HEK293T (cell line): ENCODE measurements at places on chromosomes 6 and 20.

- DNase-seq: no peak
These were observed 649.8 kb upstream of the SLC35B3 start for GRCh38 chr6:9085054-9085708.

DNA sequence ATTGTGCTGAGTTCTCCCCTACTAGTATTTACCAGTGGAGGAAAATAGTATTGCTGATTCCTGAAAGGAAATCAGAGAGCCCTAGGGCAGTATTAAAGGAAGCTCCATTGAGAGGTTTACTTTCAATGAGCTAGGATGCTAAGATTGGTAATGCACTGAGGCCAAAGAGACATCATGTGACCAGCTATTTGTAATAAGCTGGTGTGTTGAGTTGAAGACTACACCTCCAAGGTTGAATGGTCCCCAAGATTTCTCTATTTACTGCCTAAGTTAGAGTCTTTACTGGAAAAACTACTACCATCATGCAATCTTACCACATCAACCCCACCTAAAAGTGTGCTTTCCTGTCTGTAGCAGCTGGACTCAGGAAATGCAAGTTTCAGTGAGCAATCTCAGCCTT, 151.5 kb upstream of the GJE1 start:
- DNase-seq: no peak

DNA sequence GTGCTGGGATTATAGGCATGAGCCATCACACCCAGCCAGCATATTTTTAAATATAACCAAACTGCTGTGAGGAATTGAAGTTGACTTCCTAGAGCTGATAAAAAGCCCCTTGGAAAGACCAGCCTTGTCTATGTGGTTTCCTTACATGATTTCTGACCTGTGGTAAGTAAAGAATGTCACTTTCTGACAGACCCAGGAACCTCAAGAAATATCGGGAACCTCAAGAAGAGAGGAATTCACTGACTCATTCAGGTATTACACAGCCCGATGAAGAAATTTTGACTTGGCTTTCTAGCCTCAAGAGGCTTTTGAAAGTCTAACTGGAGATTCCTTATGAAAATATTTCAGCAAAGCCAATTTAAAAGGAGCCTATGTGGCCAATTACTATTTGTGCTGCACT, 71.8 kb downstream of the FOXF2 start:
- DNase-seq: no peak

DNA sequence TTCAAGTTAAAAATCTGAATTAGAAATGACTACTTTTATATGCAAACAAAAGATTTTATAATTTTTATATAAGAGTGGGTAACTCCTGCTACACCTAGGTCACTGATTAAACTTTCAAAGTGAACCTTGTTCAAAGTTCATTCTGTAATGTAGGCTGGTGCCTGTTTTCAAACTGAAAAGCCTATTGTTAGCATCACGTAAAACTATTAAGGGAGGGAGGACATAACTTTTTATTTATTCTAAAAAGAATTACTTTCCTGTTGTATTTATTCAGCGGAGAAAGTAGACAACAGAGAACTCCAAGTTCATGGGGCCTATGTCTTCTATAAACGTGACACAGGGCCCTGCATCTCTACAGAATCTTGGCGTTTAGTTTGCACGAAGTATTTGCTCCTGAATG, 27.4 kb downstream of the FERMT1 start:
- no peak for DNase-seq

GRCh38 chr20:53900380-53900999, 169.9 kb downstream of the BCAS1 start:
- no peak for DNase-seq

GRCh38 chr6:163857421-163857820, 442.9 kb downstream of the QKI start:
- DNase-seq: no peak

DNA sequence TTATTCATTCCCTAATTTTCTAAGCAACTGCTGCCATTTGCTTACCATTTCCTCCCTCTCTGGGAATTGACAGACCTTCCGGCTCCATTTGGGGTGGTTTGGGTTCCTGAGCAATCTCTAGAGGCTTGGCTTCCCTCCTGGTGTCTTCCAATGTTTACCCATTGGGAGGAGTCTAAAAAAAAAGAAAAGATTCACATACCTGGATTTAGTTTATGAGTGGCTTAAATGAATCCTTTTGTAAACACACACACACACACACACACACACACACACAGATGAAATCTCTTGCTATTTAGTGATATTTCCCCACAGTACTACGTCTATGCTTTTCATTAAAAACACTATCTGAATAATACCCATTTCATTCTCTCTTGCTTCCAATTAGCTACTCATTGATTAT, 48.3 kb upstream of the TRAF3IP2 start:
- DNase-seq: no peak

- peak; percentile 72 for DNase-seq
These were observed 5.6 kb upstream of the SYNE1 start for GRCh38 chr6:152642578-152643375.

GRCh38 chr20:4638826-4639225, 82.9 kb upstream of the PRND start:
- DNase-seq: no peak

- DNase-seq: no peak
These were observed 79.0 kb downstream of the ANKEF1 start for GRCh38 chr20:10113746-10114145.

DNA sequence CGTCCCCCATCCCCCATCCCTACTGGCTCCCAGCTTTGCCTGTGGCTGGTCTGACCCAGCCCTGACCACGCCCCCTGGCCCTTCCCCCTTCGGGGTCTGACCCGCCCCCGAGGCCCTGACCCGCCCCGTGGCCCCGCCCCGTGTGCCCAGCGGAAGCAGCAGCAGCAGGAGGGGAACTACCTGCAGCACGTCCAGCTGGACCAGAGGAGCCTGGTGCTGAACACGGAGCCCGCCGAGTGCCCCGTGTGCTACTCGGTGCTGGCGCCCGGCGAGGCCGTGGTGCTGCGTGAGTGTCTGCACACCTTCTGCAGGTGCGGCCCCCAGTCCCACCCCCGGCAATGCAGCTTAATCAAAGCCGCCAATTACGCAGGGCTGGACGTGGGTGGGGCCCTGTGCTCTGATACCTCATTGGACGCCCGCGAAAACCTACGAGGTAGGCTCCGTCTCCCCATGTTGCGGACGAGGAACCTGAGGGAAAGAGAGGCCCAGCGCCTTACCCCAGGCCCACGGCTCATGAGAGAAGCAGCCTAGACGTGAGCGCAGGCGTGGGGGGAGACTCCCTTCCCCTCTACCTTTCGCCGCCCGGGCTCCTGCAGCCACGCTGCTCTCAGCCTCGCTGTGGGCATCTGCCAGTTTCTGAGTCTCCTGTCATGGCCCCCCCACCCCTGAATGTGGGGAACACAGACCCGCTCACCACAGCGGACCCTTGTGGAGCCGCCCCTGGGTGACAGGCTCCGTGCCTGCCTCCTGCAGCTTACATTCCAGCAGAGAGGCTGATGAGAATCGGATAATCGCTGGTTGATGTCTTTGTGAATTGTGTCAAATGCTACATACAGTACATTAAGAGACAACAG, 12.8 kb downstream of the RBCK1 start:
- peak; percentile 52 for DNase-seq

DNA sequence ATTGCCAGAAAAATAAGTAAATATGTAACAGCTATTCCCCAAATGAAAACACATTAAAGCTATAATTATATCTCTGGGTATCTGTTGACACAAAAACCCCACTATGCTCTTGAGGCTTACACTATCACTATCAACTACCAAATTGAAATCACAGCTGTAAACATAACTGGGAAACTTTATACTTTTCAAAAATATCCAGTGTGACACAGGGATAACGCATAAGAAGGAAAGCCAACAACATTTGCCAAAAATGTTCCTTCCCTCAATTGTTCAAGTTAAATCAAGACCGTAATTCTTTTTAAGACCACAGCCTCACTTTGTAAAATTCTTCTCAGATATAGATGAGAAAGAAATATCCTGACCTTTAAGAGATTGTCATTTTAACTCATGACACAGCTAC, 3.1 kb downstream of the ZHX3 start:
- DNase-seq: no peak

GRCh38 chr6:154252678-154253077, 103.9 kb downstream of the IPCEF1 start:
- no peak for DNase-seq

- peak; percentile 16 for DNase-seq
These were observed 65.1 kb downstream of the CGA start for GRCh38 chr6:87029711-87030314.

DNA sequence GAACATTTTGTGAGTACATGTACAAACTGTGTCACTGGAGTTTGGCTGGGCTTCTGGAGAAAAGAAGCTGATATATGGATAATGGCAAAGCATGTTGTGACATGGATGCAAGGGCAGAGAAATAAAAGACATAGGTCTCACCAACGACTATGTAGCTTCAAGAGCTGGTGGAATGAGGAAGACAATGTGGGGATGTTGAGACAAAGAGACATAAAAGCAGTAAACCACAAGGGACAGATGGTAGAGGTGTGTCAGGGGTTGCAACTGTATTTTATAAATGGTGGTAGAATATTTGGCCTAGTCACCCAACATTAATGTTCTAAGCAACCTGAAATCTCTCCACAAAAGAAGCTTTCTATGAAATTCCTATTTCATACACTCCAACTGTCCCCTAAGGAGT, 199.0 kb downstream of the KCNQ5 start:
- DNase-seq: no peak

GRCh38 chr6:7074870-7075269, 32.9 kb upstream of the RREB1 start:
- DNase-seq: no peak

DNA sequence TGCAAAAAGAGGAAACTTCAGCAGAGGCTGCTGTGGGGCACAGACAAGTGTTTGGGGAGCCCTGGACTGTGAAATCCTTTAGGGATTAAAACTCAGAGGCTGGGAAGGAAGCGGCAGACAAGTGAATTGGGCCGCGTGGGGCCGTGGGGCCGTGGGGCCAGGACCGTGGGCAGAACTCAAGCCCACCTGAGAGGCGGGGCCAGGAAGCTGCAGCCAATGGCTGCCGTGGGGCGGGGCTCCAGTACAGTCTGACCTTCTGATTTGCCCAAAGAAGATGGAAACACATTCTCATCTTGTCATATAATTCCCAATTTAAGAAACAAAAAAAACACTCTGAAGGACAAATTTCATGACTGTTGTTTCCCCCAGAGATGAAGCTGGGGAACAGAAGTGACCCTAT, 55.4 kb downstream of the ANKRD60 start:
- no peak for DNase-seq

GRCh38 chr6:163793011-163793983, 378.8 kb downstream of the QKI start:
- DNase-seq: no peak

DNA sequence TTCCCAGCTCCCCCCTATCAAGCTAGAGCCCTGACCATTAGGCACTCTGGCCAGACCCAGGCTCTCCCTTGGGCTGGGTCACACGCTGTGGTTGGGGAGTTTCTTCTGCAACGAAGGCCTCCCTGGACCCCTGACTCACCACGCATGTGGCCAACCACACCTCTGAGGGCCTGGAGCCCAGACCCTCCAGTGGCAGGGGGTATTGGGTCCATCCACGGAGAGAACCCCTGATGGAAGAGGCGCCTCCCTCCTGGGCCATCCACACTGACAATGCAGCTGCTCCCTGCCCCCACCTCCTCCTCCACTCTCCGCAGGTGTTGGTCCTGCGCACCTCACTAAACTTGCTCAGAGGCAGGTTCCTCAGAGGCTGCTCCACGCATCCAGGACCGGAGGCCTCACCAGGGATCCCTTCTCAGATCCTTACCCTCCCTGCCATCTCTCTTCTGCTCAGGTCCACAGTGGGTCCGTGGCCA, 125.4 kb downstream of the RNASET2 start:
- no peak for DNase-seq

- DNase-seq: no peak
These were observed 25.2 kb downstream of the TAF4 start for GRCh38 chr20:62040381-62040922.

- no peak for DNase-seq
These were observed 164.2 kb downstream of the SLC24A3 start for GRCh38 chr20:19376451-19377229.

- DNase-seq: no peak
These were observed 43.7 kb downstream of the NINL start for GRCh38 chr20:25541676-25542075.

- DNase-seq: no peak
These were observed 78.2 kb downstream of the ELOVL4 start for GRCh38 chr6:79869184-79869583.

- DNase-seq: no peak
These were observed 937 bp downstream of the SPACA1 start for GRCh38 chr6:88048578-88048977.

- no peak for DNase-seq
These were observed 184.6 kb upstream of the PRDM1 start for GRCh38 chr6:105901583-105901982.

GRCh38 chr20:32664012-32664677, 9.6 kb downstream of the C20orf203 start:
- no peak for DNase-seq

- peak; percentile 89 for DNase-seq
These were observed 69.6 kb downstream of the TBXT start for GRCh38 chr6:166097914-166098522.

- no peak for DNase-seq
These were observed 1.1 kb downstream of the EIF2S2 start for GRCh38 chr20:34110745-34111641.

DNA sequence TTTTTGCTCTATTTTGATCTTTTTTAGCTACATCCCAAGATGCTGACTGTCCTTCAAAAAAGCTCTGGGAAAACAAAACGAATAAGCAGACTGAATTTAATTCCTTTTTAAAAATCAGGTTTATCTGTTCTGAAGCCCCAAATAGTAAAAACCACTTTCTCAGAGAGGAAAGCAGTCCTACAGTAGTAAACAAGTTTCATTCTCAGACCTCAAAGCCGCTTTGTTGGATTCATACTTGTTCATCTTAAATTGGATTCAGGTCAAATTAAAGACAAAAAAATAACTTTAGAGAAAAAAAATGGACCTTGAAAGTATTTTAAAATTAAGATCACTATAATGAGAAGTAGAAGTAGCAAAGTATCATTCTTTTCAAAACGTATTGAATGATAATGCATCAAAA, 96.1 kb upstream of the THEMIS start:
- no peak for DNase-seq

- no peak for DNase-seq
These were observed 34.0 kb downstream of the PMEPA1 start for GRCh38 chr20:57675773-57676172.

- no peak for DNase-seq
These were observed 78.9 kb downstream of the GINS1 start for GRCh38 chr20:25486377-25486776.

- no peak for DNase-seq
These were observed 167.6 kb downstream of the ERMARD start for GRCh38 chr6:169918954-169919549.

DNA sequence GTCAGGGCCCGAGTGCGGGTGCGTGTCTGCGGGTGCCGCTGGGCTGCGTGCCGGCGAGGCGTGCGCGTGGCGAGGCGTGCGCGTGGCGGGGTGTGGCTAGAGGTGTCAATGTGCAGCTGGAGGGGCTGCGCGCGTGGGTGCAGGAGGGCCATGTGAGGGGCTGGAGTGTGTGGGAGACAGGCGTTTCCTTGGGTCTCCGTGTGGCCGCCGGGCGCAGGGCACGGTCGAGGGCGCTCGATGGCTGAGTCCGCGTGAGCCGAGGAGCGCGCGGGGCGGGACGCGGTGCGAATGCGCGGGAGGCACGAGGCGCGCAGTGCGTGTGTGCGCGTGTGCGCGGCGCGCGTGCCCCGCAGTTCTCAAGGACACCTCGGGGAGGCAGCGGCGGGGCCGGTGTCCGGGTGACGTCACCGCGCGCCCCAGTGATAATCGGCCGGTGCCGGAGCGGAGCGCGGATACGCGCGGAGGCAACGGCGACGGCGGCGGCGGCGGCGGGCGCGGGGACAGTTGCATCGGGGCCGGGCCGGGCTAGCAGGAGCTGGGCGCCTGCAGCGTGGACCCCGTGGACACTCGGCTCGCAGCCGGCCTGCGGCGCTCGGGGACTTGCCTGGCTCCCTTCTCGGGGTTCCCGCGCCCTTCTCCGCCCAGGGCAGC, 38.7 kb downstream of the YTHDF1 start:
- no peak for DNase-seq
